ENCODE measurements at places on chromosomes 5 and 9. TPM values are rescaled to one million over a fixed set of nuclear protein-coding genes. Genes with fewer than 3 reads are reported as not detected.

DNA sequence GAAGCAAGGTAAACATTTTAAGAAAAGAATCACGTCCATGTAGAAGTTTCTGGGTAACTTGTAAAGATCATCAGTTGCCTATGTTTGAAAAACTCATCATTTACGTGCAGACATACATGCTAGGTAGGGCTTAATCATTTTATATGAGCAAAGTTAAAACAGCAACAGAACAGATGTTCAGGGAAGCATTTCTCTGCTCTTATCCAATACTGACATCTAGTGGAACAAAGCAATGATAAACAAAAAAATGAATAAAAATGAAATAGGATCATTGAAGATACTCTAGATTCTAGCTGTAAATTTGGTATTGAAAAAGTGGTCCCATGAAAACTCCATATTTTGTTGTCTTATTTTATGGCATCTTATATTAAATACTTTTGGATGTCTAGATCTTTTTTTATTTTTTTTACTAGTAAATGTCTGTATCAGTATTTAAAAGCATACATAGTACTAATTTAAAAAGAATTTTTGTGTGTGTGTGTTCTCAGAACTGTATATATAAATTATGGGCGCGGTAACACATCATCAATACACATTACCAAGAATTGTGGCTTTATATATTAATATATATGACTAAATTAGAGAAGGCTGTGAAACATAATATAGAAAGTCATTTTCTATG, 1050.2 kb downstream of the CDH12 start:
- DNase-seq = peak; percentile 53

DNA sequence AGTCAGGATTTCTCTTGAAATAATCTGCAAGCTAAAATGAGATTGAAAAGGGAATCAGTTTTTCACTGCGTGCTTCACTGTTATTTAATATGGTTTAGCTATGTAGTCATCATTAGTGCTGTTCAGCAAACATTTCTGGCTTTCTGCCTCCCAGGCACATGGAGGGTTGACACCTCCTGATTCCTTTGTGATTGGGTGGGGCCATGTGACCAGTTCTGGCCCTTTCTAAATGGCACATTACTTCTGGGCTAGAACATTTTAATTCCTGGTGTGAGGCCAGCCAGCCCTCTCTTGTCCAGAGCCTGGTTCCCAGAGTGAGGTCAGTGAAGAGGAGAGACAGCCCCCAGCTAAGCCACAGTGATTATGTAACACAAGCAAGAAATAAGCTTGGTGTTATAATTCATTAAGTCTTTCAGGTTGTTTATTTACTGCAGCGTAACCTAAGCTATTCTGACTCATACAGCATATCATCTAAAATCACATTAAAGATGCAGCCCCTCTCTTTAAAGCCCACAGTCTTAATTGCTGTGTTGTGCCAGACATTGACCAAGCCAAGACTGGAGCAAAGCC, 17.4 kb upstream of the ARSI start:
- peak; percentile 67 for DNase-seq

- DNase-seq = no peak
Observed at GRCh38 chr5:36239370-36240293, 2.1 kb downstream of the NADK2 start.

- DNase-seq = no peak
Observed at GRCh38 chr5:168720575-168720974, 141.4 kb upstream of the PANK3 start.

DNA sequence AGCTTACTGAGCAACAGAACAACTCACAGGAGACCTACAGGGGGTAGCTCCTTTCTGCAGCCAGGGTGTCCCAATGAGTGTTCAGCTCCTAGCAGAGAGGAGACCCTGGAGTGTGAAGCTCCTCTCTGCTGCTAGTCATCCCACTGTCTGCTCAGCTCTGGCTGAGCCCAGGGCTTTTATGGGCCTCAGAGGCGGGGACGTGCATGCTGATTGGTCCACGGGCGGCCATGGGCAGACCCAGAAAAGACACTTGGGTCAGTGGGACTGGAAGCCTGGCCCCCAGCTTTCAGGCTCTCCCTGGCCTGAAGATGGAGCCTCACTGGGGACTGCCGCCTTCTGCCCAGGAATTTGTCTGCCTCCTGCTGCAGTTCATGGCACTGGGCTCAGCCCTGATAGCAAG, 40.6 kb downstream of the TSPAN17 start:
- no peak for DNase-seq

DNA sequence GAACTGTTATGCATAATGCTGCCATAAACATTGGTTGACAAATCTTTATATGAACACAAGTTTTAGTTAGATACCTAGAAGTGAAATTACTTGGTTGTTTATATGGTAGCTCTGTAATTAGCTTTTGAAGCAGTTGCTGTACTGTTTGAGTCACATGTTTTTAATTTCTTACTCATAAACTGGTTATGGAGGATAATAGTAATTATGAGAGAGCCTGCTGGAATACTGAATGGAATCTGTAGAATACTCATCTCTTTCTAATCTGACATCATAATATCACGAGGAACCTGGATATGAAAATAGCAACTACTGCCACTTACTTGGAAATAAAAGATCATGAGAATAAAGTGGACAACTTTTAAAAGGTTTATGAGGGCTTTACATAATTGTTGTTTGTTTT, 509.2 kb downstream of the CETN3 start:
- DNase-seq = no peak

DNA sequence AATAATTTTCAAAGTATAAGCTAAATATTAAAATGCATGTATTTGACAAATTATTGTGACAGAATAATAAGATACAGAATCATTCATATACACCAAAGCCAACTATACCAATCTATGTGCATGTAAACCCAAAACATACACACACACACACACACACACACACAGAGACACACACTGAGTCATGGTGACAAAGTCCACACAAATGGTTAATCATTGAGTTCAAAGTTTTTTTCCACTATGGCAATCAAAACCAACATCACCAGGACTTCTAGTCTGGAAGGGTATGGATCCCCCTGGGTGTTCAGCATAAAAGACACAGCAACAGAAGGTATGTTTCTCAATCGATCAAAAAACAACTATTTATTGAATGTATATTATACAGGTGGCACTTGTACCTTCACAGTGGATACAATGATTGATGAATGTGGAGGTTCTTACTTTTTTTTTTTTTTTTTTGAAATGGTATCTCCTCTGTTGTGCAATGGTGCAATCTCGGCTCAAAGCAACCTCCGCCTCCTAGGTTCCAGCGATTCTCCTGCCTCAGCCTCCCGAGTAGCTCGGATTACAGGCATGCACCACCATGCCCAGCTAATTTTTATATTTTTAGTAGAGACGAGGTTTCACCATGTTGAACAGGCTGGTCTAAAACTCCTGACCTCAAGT, 137.0 kb downstream of the PDE4D start:
- no peak for DNase-seq

GRCh38 chr9:129270205-129270604, 92.1 kb upstream of the IER5L start:
- DNase-seq = no peak

DNA sequence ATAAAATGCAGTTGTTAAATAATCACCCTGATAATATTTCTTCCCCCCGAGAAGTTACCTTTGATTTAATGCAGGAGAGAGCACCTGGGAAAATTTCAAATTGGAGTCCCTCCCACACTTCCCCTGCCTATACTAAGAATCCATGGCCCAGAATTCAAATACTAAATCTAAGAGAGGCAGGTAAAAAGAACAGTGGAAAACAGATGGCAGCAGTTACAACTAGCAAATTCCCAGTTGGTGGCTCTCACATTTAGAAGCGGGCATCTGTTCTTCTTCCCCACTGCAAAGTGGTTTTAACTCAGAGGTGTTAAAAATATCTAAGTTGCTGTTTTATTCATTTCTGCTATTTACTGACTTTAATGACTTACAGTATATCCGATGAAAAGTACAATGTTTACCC, 210.4 kb upstream of the ELAVL2 start:
- peak; percentile 95 for DNase-seq

The HOMER1 gene
- total RNA-seq = 27.7 TPM
